ENCODE measurements at places on chromosomes 7 and 10.

GRCh38 chr7:27435461-27435860 is 192.9 kb downstream of the EVX1 start:
- DNase-seq: no peak

GRCh38 chr10:3197348-3198003 is 24.9 kb upstream of the PITRM1 start:
- peak; percentile 25 for DNase-seq

- DNase-seq: no peak
Observed at GRCh38 chr10:101061624-101062231, at the start of gene KAZALD1. Gene KAZALD1 (plus strand): TSS chr10:101061989. CDS start chr10:101062593, 604 bp downstream.

DNA sequence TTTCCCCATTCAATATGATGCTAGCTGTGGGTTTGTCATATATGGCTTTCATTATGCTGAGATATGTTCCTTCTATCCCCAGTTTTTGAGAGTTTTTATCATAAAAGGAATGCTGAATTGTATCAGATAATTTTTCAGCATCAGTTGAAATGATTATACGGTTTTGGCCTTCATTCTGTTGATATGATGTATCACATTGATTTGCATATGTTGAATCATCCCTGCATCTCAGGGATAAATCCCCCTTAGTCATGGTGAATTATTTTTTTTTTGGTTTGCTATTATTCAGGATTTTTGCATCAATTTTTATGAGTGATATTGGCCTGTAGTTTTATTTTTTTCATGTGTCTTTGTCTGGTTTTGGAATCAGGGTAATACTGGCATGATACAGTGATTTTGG is 1152.3 kb upstream of the C7orf33 start:
- no peak for DNase-seq

GRCh38 chr10:85151506-85151905 is 823.1 kb downstream of the CCSER2 start:
- no peak for DNase-seq

- DNase-seq: no peak
Observed at GRCh38 chr10:7409732-7410168, 1.1 kb downstream of the SFMBT2 start.

DNA sequence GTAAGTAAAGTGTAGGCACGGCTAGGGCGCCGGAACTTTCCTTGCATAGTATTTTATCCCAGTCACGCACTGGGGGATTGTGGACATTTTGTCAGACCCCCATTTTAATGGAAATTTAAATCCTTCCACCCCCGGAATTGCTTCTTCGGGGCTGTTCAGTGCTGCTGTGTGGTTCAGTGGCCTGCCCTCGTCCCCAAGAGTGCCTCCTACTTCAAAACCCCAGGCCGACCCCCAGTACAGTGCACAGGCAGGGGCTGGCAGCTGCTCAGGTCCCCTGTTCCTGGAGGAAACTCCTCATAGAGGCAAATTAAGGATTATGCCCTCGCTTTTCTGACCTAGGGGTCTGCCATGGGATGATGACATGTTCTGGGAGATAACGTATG is 94.5 kb downstream of the PTPRE start:
- DNase-seq: no peak

DNA sequence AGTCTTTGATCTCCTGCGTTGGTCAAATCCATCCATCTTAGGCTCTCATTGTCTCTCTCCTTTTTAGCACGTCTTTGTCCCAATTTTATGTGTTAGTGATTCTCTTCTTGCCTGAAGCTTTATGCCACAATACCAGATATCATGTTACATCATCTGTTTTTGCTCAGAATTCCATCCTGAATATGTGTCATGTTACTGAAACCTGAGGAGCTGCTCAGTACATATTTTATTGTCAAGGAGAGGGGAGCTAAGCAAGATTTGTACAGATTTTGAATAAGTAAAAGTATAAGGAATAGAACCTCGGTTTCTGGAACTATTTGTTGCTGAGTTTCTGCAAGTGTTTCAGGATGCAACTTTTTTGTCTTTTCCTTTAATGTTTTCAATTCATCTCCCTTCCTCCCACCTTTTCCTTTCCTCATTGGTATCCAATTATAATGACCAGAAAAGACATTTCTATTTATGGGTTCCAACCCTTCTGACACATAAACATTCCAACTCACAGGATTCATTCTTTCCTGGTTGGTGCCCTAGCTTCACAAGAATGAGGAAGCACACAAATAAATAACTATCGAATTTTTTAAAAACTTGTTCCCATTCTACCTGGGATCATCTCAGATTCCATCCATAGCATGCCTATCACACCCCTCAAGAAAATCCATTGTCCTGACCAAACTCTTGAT is 291.8 kb downstream of the CRPPA start:
- DNase-seq: no peak

- no peak for DNase-seq
Observed at GRCh38 chr10:88754287-88754686, 5.5 kb upstream of the LIPN start.

GRCh38 chr7:140990193-140990962 is 24.4 kb downstream of the MRPS33 start:
- DNase-seq: no peak

GRCh38 chr10:101076630-101077029 is 14.8 kb downstream of the KAZALD1 start:
- no peak for DNase-seq

DNA sequence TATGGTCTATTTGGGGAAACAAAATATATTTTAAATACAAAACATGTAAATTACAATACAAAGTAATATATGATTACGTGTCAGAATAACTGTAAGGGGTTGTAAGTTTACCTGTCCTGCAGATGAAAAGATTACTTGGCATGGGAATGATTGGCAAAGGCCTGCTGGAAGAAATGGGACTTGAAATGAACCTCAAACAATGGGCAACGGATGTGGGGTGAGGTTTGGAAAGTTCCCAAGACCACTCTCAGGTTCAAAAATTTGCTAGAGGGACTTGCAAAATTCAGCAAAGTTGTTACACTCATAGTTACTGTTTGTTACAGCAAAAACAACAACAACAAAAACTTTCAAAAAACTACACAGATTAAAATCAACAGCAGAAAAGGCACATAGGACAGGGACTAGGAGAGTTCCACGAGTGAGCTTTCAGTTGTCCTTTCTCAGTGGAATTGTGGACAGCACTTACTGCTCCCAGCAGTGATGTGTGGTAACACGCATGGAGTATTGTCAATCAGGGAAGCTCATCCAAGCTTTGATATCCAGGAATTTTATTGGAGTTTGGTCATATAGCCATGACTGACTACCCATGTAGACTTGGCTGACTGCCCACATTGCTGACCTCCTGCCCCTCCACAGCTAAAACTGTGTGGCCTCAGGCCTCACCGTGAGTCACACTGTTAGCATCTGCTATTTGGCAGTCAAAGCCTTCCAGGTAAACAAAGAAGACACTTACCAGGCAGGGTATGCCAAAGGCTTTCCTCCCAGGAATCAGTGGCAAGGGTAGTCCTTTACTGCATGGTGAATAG is 43.8 kb downstream of the EXOC6 start:
- no peak for DNase-seq

- no peak for DNase-seq
Observed at GRCh38 chr10:34739915-34740314, 75.2 kb downstream of the PARD3 start.

DNA sequence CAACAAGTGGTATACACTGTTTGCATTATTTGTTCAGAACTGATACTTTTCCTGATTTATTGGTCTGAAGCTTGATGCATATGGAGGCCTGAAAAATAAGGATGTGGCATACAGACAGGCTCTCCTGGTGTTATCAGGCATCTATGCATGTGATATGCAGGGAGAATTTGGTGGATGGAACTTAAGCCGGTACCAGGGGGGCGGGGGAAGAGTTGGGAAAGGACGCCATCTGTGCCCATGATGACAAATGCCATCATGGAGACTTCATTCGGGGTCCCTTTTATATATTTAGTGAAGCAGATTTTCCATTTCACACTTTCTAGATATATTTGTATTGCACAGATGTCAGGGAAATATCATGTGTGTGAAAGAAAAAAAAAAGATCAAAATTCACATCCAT is 5.4 kb downstream of the HECW1 start:
- no peak for DNase-seq

- DNase-seq: no peak
Observed at GRCh38 chr10:131641231-131641630, 259.6 kb upstream of the PPP2R2D start.

GRCh38 chr10:8876171-8876570 is 821.7 kb downstream of the GATA3 start:
- DNase-seq: no peak

DNA sequence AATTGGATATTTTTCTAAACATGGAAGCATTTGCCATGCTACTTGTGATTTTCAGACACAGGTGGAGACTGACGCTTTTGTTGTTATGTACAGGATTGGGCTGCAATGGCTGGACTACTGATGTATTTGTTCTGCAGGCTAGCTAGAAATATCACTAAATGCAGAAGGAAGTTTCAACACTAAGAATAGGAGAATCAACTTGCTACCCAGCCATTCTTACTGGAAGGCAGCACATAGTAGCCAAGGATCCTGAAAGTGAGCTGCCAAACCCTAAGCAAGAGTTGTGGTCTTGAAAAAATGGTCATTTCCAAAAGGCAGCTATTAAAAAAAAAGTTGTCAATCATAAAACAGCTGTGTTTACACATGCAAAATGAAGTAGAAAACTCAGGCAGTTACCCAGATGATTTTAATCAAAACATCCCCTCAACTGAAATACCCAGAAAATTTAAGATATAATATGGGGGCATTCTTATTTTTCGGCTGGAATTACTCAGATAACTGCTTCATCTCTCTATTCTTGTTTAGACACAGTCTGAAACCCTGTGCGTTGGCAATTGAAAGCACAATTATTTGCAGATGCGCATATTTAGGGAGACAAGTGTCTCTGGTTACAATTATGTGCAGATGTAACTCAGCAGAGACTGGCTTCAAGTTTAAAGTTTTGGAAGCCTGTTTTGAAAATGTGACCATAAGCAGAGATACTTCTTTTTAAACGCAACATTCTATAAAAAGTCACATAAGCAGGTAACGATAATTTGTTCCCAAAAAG is 31.2 kb downstream of the GFRA1 start:
- DNase-seq: no peak

GRCh38 chr10:110566472-110567200 is 859 bp upstream of the SMC3 start:
- no peak for DNase-seq

GRCh38 chr10:127942811-127943210 is 35.9 kb downstream of the PTPRE start:
- DNase-seq: no peak

DNA sequence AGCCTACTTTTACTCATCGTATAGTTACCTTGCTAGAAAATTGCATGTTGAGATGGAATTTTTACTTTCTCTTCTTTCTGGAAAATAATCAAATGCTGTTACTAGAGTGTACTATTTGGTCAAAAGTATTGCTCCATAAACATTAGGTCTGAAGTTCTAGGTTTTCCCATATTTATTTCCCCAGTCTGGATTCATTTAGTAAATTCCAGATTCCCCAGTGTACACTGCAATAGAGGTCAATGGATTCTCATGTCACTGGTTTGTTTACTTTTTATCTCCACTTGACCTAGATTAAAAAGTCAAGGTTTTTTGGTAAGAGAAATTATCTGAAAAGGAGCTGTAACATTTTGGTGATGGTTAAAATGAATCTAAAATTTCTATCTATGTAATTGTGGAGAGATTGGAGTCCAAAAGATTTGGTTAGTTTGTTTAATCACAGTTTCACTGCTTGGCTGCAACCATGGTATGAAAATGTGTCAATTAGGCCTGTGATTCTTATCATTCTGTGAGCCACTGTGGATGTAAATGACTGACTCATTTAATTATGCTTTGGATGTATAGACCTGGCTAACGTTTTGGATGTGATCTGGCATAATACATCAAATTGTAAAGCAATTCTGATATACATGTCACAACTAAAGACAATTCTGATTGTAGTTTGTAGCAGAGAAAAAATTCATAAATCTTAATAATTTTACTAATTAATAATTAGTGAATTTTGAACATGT is 32.7 kb upstream of the STEAP4 start:
- DNase-seq: no peak

- DNase-seq: no peak
Observed at GRCh38 chr10:103843854-103844570, 11.4 kb downstream of the SH3PXD2A start.

- no peak for DNase-seq
Observed at GRCh38 chr10:92695679-92696605, 6.2 kb downstream of the HHEX start.

DNA sequence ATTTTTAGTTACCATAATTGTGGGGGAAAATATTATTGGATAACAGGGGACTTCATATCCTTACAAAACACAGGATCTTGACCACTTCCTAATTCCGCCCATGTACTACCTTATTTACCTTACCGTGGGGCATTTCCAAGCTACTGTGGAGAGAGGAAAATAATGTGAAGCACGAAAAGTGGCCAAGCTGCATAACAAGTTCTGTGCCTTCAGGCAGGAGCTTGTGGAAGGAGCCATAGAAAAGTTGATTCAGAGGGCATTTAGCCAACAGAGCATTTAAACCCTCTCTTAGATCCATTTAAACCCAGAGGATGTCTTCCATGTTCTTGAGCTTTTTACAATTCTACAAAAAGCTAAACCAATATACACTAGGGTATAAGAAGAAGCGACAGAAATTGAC is 41.6 kb downstream of the DNAJB9 start:
- DNase-seq: no peak

DNA sequence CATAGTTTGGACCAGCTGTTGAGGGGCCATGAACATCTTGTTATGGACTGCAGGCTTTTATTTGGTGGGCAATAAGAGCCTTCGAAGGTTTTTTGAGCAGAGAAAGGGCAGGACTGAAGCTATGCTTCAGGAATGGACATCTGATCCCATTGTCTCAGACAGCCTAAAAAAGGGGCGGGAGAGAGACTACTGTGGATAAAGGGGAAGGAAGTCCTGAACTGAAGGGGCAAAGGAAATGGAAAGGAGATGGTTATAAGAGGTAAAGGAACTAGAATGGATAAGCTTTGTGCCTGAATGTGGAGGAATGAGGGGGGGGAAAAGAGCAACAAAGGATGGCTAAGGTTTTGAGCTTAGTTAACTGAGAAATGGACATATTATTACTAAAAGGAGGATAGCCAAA is 172.5 kb downstream of the SKAP2 start:
- DNase-seq: no peak

GRCh38 chr7:45670227-45670626 is 96.1 kb downstream of the ADCY1 start:
- no peak for DNase-seq

DNA sequence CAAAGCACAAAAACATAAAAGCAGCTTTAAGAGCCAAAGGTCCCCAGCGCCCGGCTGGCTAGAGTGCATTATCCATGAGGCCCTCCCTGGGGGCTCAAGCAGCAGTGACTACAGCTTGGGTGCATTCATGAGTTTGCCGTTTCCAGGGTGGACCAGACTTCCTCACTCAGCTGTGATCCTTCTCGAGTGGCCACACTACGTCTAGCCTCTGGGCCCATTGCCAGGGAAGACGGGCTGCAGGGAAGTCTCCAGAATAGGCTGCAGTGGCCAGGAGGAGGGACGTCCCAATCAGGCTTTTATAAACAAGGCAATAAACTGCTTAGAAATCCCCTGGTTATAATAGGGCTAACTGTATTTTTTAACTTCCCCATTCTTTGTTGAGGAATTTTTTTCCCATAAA is 89.4 kb upstream of the C1QL3 start:
- no peak for DNase-seq

GRCh38 chr10:103295374-103296015 is 18.6 kb downstream of the INA start:
- DNase-seq: no peak
